ENCODE measurements at places on chromosomes 5 and 9. TPM values are rescaled to one million over a fixed set of nuclear protein-coding genes. Genes with fewer than 3 reads are reported as not detected.

Gene BAAT
- not detected for total RNA-seq

Gene PCDHGA11
- total RNA-seq = 5.6 TPM

Gene DNAH5
- 0.36 TPM for total RNA-seq

Gene IDNK
- total RNA-seq = 6.8 TPM

Gene LHFPL2
- total RNA-seq = 63.6 TPM

Gene ABO
- 114 TPM for total RNA-seq

Gene FCN2
- not detected for total RNA-seq

Gene CNTFR
- 7.7 TPM for total RNA-seq

Gene PHF24
- total RNA-seq = not detected

Gene ADAMTS12
- 0.69 TPM for total RNA-seq

Gene C5orf34
- total RNA-seq = 2.9 TPM

Gene DOLPP1
- total RNA-seq = 27.6 TPM

Gene SLC34A1
- total RNA-seq = not detected

Gene CDC20B
- total RNA-seq = not detected

Gene DTWD2
- total RNA-seq = 9.2 TPM

Gene FAM114A2
- 20.1 TPM for total RNA-seq

Gene SHOC1
- not detected for total RNA-seq

Gene ZSWIM6
- 26.2 TPM for total RNA-seq

Gene SLC27A6
- total RNA-seq = 0.14 TPM

Gene PCDHA10
- 0.27 TPM for total RNA-seq

Gene RAI14
- total RNA-seq = 23.4 TPM

Gene CCDC69
- total RNA-seq = 8.8 TPM

Gene DRD1
- not detected for total RNA-seq

Gene PAX5
- 0.29 TPM for total RNA-seq

Gene ARHGEF39
- 10.3 TPM for total RNA-seq

Gene ADRA1B
- total RNA-seq = 0.51 TPM

Gene KLHL3
- 5.4 TPM for total RNA-seq

Gene HMMR
- 2.3 TPM for total RNA-seq

Gene ORM2
- total RNA-seq = not detected

Gene SEC61B
- 81.7 TPM for total RNA-seq

Gene FOXD1
- 0.16 TPM for total RNA-seq

Gene EFCAB9
- total RNA-seq = not detected

Gene GCNT4
- total RNA-seq = 0.92 TPM

Gene ST8SIA4
- total RNA-seq = 5.7 TPM

Gene PDE6A
- 3.4 TPM for total RNA-seq

Gene RGS3
- total RNA-seq = 83.8 TPM

Gene C5orf24
- 48.6 TPM for total RNA-seq

Gene PTGES2
- 99.7 TPM for total RNA-seq

Gene IL5
- total RNA-seq = not detected

Gene CEP72
- total RNA-seq = 9.7 TPM

Gene ENHO
- total RNA-seq = 1.5 TPM

Gene CHSY3
- 0.73 TPM for total RNA-seq

Gene FGF10
- 4.4 TPM for total RNA-seq

Gene RANBP17
- total RNA-seq = 19.7 TPM

Gene ACTBL2
- not detected for total RNA-seq

Gene PRPF4
- total RNA-seq = 18.4 TPM

Gene SLC45A2
- total RNA-seq = 1.2 TPM

Gene TJP2
- 172 TPM for total RNA-seq

Gene NMRK1
- total RNA-seq = 14.0 TPM

Gene CAAP1
- 34.5 TPM for total RNA-seq

Gene ECPAS
- total RNA-seq = 77.4 TPM

Gene SLC34A3
- total RNA-seq = not detected

Gene PFN3
- total RNA-seq = not detected

Gene CTSV
- total RNA-seq = 2.3 TPM

Data from mucosa of descending colon (tissue), 3 donors.